ENCODE measurements at places on chromosomes 16 and 17.

DNA sequence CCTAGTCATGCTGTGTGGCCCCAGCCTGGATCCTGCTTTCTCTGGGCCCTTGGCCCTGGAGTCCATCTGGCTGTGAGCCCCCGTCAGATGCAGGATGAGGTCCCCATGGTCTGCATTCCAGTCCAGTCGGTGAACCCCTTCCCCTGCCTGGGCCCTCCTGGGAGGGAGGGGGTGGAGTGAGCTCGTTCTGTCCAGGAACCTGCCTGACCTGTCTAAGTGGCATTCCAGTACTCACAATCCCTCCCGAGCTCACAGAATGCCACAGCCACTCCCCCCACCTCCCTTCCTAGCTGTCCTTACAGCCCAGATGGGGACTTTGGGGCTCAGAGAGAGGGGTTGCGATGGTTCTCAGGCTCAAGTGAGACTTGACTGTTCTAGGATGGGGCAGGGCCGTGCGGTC lies 15.5 kb downstream of the SPNS2 start:
- no peak for DNase-seq

GRCh38 chr17:4897198-4897687 lies 2.1 kb upstream of the C17orf107 start:
- DNase-seq = no peak

- no peak for DNase-seq
Observed at GRCh38 chr17:51088287-51088686, 32.4 kb downstream of the SPAG9 start.

GRCh38 chr16:67662653-67663010 lies 1.9 kb downstream of the PARD6A start:
- DNase-seq = no peak

GRCh38 chr16:11299865-11300559 lies 18.9 kb upstream of the PRM1 start:
- DNase-seq = no peak

DNA sequence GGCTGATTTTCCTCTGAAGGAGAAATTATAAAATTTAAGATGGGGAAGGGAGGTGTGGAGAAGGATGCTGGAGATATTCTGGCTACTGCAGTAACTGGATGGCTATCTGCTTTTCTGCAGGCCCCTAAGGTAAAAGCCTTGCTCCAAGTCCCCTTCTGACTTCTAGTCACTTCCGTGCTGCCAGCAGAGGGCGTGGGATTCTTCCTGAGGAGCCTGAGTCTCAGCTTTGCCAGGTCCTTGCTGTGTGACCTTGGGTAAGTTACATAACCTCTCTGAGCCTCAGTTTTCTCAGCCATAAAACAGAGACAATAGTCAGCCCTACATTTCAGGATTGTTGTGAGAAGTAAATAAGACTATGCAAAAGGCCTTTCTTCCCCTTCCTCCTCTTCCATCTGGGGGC lies 24.3 kb upstream of the TMEM220 start:
- peak; percentile 11 for DNase-seq

DNA sequence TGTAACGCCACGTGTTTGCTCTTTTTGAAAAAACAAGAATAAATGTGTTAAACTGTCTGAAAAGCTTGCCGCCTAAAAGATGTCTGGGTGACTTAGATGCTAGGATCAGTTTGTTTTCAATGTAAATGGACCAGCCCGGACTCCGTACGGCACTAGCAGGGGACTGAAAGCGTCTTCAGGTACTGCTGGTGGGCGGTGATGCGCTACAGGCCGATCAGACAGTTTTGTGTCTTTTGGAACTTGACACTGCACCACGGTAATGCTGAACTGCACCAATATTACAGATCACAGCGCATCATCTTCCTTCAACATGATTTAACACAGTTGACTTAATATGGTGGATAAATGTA lies 727 bp upstream of the MBTPS1 start:
- DNase-seq = peak; percentile 31

DNA sequence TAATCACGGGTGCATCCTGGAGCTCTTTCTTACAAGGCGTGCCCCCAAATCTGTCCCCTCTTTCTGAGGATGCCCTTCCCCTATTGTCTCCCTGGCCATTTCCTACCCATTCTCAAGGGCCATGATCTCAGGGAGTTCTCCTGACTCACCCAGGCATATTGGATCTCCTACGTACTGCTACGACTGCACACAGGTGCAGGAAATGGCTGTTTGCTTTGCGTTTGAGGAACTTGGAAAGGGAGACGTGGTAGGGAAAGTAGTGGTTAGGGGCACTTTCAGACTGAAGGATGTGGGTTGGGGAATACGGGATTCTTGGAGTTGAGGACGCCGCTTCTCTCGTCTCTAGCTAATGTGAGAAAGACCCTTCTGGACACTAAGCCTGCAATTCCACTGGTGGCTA lies 18.7 kb upstream of the MEOX1 start:
- no peak for DNase-seq

DNA sequence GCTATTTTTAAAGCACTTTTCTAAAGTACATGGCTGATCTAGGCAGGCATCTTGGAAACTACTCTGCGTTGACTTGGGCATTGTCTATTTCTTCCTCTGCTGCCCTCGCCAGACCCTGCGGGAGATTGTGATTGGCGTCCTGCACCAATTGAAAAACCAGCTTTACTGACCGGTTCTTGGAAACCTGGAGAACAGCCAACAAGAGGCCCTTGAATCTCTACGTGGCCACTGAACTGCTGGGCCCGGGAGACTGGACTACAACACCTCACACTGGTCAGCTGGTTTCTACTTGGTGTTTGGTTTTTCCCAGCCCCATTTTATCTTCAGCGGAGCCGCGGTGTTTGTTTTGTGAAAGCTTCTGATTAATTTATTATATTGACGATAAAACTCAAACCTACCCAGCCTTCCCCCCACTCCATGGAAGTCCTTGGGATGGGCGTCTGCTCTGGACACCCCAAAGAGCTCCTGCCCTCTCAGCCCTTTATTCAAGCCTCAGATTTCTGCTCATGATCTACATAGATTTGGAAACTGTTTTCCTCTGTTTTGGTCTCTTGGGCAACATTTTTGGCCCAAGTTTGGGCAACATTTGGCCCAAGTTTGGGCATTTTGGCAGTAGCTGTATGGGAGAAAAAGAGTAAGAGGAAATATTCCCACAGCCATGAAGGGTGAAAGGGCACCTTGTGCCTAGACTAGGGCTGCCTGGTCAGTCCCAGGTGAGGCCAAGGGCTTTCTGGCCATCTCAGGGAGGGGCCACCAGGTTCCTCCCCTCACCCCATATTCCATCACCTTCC lies 4.7 kb downstream of the MLX start:
- no peak for DNase-seq

GRCh38 chr16:66689282-66689681 lies 7.3 kb downstream of the CMTM4 start:
- no peak for DNase-seq

DNA sequence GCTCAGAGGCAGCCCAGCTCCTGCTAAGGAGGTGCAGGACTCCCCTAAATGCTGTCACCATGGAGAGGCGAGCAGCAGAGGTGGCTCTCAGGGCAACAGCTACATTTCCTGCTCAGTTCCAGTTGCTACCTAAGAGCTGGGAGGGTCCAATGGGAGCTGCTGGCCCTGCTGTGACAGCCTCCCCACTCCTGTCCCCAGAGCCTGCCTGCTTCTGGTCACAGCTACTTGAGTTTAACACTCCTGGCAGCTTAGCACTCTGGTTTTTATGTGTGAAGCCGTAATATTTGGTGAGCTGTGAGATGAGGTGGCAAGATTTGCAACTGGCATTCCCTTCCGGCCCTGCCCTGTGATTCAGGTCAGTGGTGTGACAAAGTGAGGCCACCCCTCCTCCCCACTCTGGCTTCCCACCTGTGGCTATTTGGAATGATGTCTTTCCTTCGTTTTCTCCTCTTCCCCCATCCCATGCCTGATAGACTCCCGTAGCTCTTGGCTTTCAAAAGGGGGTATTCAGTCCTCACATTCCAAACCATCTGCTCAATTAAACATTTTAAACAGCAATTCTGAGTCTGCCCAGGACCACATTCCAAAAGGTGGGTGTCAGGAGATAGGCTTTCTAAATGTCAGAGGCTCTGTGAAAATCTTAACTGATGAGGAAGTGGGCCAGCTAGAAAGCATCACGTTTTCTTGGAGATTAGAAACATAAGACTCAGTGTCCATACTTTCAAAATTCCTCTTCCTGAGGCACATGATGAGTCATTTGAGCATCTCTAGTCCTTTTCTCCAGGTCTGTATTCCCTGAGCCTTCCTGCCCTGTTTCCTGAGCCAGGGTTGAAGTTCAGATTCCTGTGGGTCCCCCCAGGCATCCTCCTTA lies 42.6 kb upstream of the SKAP1 start:
- DNase-seq = peak; percentile 94

DNA sequence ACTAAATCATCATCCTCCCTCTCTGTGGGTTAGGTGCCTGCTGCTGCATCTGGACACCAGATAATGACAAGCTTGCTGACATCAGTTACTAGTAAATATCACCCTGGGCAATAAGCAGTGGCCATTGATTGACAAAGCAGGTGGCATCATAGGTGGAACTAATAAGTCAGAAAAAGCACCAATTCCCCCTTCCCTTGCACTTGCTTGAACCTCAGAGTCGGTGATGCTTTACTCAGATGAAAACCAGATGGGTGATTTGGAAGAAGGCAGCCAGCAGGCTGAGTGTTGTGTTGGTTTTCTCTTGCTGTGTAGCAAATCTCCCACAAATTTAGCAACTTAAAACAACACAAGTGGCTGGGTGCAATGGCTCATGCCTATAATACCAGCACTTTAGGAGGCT lies 146.9 kb upstream of the NOL11 start:
- DNase-seq = no peak

- DNase-seq = no peak
Observed at GRCh38 chr17:40024901-40025300, 9.7 kb downstream of the CSF3 start.

GRCh38 chr16:4081521-4082021 lies 34.7 kb downstream of the ADCY9 start:
- DNase-seq = peak; percentile 49

GRCh38 chr17:82767041-82767754 lies 15.3 kb downstream of the TBCD start:
- DNase-seq = peak; percentile 38

GRCh38 chr17:41212524-41213169 lies 13.8 kb upstream of the KRTAP9-2 start:
- no peak for DNase-seq

DNA sequence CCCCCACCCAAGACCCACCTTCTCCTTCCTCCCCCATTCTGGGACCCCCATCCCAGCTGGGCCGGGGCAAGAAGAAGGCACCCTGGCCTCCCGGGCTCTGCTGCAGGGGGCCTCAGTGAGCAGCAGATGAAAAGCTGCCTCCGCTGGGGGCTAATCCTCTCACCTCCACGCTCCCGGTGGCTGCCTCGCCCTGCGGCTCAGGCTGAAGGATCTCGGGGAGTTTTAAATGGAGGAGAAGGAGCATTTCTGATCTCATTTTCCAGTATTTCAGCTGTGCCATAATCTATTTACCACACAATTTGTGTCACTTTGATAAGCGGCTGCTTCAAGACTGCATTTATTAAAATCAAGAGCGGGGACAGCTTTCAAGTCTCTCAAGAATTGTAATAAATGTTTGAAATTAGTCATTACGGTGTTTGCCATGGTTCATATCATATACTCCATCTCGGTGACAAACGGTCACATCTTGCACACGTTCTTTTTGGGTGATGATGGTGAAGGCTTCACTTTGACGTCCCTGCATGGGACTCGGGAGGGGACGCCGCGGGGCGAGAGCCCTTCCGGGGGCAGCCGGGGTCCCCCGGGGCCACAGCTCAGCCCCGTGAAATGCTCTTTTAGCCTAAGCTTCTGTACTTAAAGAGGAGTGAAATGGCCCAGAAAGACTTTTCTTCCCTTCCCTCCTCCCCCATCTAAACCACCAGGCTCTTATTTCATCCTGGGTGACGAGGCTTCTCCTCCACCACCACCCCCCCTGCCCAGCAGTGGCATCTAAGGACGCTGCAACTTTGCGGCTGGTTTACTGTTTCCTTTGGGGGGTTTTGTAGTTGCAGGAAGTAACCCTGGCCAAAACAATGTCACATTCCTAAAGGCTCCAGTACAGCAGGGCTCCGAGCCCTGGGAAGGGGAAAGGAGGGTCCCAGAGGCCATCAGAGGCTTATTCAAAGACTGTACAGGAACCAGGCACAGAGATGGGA lies 313.1 kb upstream of the TNRC6C start:
- no peak for DNase-seq

DNA sequence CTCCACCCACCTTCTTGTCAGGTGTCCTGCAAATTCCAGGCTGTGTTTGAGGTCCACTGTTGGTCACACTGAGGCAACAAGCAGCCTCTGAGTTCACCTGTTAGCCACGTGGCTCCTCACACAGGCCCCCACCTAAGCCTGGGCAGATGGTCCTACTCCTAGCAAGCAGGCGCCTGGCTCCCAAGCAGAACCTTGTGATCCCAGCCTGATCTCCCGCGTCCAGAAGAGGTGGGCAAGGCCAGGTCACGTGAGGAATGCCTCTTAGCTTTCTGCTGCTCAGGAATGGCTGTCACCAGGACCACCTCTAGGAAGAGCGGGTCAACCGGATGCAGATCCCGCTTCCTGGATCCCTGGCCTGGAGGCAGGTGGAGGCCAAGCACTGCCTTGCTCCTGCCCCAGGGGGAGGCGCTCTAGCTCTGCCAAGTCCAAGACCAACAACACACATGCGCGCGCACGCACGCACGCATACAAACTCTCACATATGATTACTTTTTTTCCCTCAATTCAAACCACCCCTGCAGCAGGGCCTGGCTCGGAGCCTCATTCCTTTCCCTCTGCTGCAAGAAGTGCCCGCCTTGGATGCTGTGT lies 9.5 kb downstream of the CYB561 start:
- DNase-seq = no peak

DNA sequence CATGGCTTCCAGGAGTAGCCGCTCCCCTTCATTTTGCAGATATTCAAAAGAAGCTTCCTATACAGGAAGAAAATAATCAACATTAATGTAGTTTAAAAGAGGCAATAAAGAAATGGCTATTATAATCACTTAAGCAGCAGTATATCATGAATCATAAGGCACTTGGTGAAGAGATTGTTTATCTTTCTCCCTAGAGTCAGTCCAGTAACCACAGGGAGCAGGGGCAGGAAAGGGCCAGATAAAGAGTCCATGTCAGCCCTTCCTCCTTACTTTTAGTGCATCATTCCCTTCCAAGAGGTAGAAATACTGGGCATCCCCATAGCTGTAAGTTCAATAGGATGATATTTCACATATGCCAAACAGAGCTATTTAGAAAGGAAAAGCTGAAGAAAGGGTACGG lies 184.6 kb upstream of the C17orf78 start:
- DNase-seq = peak; percentile 75

- no peak for DNase-seq
Observed at GRCh38 chr16:30528799-30529457, 2.6 kb upstream of the ZNF768 start.

GRCh38 chr17:64491994-64492393 lies 4.9 kb downstream of the POLG2 start:
- DNase-seq = peak; percentile 47

GRCh38 chr16:54953461-54953860 lies 22.8 kb downstream of the IRX5 start:
- no peak for DNase-seq

GRCh38 chr17:76726776-76727718 lies at the start of gene METTL23:
Gene METTL23 (plus strand): TSS chr17:76726839. CDS start chr17:76729711, 2,872 bp downstream.
- peak; percentile 77 for DNase-seq

- DNase-seq = no peak
Observed at GRCh38 chr16:21940570-21940969, 12.6 kb upstream of the UQCRC2 start.

GRCh38 chr17:6548578-6549330 lies 7.6 kb downstream of the PITPNM3 start:
- no peak for DNase-seq
